ENCODE measurements at places on chromosomes 6 and 20. TPM values are rescaled to one million over a fixed set of nuclear protein-coding genes. Genes with fewer than 3 reads are reported as not detected.
A peak's percentile ranks its signal among the peaks of the same experiment; 100 is the strongest.

- DNase-seq = peak; percentile 54
These were observed 165.5 kb downstream of the SYNE1 start for GRCh38 chr6:152471456-152472265.

DNA sequence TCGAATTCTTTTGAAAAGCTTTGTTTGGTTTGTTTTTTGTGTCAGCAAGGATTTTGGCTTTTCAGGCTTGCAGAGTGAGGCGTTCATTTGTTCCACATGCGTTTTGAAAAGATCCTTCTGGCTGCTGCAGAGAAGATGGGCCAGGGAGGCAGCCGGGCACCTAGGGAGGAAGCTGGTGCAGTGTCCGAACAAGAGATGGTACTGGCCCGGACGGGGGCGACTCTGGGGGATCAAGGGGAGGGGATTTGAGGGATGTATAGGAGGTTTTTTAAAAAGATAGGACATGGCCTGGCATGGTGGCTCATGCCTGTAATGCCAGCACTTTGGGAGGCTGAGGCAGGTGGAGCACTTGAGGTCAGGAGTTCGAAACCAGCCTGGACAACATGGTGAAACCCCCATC lies 55.3 kb downstream of the DLGAP4 start:
- DNase-seq = no peak

Gene MEA1
- 59.6 TPM for total RNA-seq

DNA sequence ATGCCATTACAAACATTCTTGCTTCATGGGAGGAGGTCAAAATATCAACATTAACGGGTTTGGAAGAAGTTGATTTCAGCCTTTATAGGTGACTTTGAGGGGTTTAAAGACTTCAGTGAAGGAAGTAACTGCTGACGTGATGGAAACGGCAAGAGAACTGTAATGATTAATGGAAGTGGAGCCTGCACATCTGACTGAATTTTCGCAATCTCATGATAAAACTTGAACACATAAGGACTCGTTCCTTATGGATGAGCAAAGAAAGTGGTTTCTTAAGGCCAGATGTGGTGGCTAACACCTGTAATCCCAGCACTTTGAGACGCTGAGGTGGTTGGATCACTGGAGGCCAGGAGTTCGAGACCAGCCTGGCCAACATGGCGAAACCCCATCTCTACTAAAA lies 226.1 kb downstream of the BCAS1 start:
- no peak for DNase-seq

Gene FBXO9
- total RNA-seq = 47.2 TPM

DNA sequence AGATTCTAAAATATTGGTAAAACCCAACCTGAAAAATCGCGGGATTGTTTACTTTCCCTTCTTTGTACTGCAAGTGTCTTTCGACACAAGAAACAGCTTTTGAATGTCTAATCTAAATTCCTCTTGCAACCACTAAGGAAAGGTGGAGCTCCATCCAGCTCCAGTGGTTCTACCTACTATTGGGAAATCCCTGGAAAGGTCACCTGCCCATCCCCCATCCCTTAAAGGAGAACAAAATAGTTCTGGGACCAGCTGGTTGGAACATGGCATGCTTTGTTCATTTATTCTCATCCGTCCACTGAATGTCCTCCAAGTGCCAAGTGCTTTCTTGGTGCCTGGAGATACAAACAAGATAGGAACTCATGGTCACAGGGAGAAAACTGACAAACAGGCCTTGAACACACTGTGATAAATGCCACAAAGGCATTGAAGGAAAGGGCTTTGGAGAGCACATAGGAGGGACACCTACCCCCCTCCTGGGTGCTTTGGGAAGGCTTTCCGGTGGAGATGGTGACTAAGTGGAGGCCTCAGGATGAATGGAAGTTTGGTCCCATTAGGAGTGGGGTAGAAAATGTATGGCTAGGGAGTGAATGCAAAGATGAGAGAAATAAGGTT lies 2.3 kb upstream of the CITED2 start:
- DNase-seq = no peak

DNA sequence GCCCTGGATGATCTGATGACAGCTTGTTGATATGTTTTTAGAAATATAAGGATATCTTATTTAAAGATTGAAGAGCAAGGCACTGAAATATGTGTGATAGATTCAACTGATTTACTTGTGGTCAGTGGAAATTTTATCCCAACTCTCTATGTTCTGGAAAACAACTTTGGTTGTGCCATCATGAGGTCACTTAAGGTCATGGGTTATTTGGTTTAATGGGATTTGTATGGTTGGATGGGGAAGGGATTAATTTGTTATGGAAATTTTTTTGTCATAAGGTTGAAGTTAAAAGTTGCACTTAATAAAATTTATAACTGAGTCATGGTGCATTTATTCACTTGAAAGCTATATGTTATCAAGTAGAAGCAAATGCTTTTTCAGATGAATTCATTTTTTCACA lies 214.3 kb upstream of the LAMP5 start:
- DNase-seq = no peak

Gene C20orf144
- 0.04 TPM for total RNA-seq

GRCh38 chr6:147924598-147924997 lies 416.1 kb downstream of the SAMD5 start:
- no peak for DNase-seq

GRCh38 chr20:42492290-42492689 lies 697.4 kb downstream of the PTPRT start:
- DNase-seq = peak; percentile 46

Gene KHDC1
- total RNA-seq = 2.3 TPM

- DNase-seq = no peak
These were observed 11.2 kb downstream of the ZBTB2 start for GRCh38 chr6:151379933-151380847.

- DNase-seq = no peak
These were observed 114.9 kb upstream of the PTPRT start for GRCh38 chr20:43304598-43304997.

- no peak for DNase-seq
These were observed 118.6 kb downstream of the LY86 start for GRCh38 chr6:6707143-6707542.

- DNase-seq = no peak
These were observed 52.7 kb downstream of the STX11 start for GRCh38 chr6:144202879-144203468.

- DNase-seq = no peak
These were observed 109.7 kb downstream of the VEGFA start for GRCh38 chr6:43879722-43880121.

Gene FAXC
- 1.2 TPM for total RNA-seq

DNA sequence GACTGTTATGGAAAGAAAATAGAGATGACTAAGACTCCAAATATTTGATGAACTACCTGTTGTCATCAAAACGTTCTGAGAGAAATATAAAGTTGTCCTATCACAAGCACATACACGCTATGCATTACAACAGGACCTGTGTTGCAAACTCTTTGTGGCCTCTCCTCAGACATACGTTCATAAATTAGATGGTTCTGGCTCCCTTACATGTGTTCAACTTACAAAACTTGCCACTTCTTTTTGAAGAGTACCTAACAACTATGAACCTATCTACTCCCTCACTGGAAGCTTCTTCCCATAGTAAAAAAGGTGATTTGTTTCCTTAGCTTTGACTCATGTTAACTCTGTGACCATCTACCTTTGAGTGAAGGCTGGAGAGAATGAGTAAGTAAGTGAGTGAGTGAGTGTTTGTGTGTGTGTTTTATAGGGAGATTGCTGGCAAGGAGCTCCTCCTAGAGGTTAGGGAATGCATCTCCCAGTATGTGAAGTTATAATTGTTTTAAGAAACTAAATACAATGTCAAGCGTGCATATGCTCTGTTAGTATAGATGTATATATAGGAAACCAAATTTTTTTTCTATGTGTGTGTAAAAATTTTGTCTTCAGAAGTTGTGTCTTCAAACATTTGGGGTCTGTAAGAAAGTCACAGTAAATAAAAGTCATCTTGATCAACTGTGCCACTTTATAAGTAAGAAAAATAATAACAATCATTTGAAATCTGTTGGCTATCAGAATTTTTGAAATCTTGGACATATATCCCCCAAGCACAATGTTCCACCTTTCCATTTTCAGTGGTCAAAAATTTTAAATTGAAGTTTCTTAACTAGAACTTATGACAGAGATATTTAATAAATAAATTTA lies 1211.1 kb upstream of the GJE1 start:
- DNase-seq = peak; percentile 65

DNA sequence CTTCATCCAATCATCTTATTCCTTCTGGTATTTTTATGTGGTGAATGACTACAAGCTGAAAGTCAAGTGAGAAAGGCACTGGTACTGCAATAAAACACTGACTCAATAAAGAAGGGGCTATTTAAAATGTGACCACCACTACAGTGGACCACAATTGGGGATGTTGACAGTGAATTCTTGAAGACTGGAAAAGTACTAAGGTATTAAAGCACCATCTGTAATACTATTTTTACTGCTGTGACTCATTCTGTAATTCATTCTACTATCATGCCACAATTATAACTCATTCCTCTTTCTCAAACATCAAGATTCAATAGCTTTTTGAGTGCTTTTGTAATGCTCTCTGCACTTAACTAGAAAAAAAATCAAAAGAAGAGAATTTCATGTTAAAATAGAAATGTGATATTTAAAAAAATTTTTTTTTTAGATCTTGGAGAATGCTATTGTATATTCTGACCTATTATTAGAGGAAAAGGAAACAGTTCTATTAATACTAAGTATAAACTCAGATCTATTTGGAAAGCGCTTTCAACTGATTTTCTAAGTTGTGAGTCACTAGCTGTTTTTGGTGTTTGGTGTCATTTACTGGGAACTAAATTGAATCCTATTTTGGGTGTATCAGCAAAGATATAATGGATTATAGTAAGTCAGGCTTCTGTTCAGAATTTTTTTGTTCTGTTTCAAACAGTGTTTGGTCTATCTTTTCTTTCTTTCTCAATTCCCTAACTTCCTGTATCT lies 104.7 kb upstream of the TMEM170B start:
- peak; percentile 51 for DNase-seq

Gene PEX6
- total RNA-seq = 15.5 TPM

Gene CNKSR3
- total RNA-seq = 14.0 TPM

DNA sequence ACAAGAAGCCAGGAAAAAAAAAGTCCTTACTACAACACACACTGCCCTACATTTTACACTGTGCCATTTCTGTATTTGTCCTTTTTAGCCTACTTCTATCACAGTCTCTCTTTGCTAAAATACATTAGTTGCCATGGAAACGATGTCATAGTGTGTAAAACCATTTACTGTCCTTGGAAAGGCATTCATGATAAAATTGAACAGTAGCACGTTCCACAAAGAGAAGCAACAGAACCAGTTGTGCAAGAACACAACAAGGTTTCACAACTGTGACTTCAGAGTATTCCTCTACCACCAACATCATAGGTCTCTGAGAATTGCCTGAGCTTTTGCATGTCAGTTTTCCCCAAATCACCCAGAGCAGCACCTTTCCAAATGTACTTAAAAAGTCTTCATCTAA lies 20.5 kb downstream of the FYN start:
- peak; percentile 74 for DNase-seq

- DNase-seq = no peak
These were observed 77.2 kb upstream of the EPHA7 start for GRCh38 chr6:93496548-93496947.

Gene SLC22A1
- 1.2 TPM for total RNA-seq

- DNase-seq = no peak
These were observed 420.1 kb downstream of the PREX1 start for GRCh38 chr20:48407710-48408109.

- DNase-seq = no peak
These were observed 140.4 kb downstream of the OPRM1 start for GRCh38 chr6:154179434-154179833.

DNA sequence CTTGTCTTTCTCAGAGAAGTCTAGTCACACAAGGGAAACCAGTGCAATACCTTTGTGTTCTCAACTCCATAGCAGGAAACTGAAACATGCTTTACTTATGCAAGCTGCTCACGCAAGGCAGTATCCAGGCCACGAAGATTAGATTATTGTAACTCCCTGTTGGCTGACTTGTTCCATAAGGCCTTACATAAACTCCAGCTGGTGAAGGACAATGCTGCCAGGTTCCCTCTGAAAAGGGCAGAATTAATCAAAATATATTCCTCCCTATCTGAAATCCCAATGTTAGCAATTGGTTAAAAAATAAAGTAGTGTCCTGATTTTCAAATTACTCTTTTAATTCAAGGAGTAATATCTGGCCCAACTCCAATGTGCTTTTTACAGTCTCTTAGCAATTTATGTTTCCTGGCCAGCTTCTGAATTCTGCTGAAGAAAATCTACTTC lies 966.6 kb downstream of the HACE1 start:
- peak; percentile 87 for DNase-seq

DNA sequence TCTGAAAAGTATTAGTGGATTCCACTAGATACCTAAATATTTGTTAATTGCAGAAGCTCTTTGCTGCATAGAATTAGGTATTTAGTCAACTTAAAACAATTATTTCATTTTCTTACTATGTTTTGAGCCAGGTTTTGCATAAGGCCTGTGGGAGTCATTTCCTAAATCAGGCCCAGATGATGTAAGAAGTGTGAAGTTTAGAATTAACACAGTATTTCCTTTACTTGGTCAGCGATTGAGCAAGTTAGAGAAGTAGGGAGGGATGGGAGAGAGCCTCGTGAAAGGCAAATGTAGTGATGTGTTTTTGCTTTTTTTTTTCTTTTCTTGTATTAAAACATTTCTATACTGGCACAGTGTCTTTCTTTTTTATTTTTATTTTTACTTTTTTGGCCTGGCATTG lies 711.1 kb downstream of the HDGFL1 start:
- DNase-seq = no peak

Gene REV3L
- total RNA-seq = 50.9 TPM

Gene SF3B5
- 112 TPM for total RNA-seq

GRCh38 chr6:108944071-108944470 lies 95.8 kb downstream of the ARMC2 start:
- DNase-seq = peak; percentile 86

GRCh38 chr6:8027965-8028651 lies 36.1 kb downstream of the BLOC1S5 start:
- peak; percentile 80 for DNase-seq

- peak; percentile 75 for DNase-seq
These were observed 55.7 kb upstream of the TNFAIP3 start for GRCh38 chr6:137811121-137811915.

- no peak for DNase-seq
These were observed 19.4 kb downstream of the C6orf15 start for GRCh38 chr6:31092769-31093505.

GRCh38 chr6:16568128-16568527 lies 193.1 kb downstream of the ATXN1 start:
- peak; percentile 19 for DNase-seq

GRCh38 chr20:25586877-25587276 lies 1.5 kb upstream of the NINL start:
- DNase-seq = no peak

Data from muscle of leg (tissue), 16 donors.